ENCODE measurements at places on chromosomes 16 and 17. TPM values are rescaled to one million over a fixed set of nuclear protein-coding genes. Genes with fewer than 3 reads are reported as not detected.

The CA5A gene
- total RNA-seq = not detected

The SERPINF2 gene
- not detected for total RNA-seq

The NPIPA2 gene
- total RNA-seq = not detected

The HMOX2 gene
- 28.5 TPM for total RNA-seq

All from tongue (tissue), 3 donors.